ENCODE measurements at places on chromosomes 5 and 9.

DNA sequence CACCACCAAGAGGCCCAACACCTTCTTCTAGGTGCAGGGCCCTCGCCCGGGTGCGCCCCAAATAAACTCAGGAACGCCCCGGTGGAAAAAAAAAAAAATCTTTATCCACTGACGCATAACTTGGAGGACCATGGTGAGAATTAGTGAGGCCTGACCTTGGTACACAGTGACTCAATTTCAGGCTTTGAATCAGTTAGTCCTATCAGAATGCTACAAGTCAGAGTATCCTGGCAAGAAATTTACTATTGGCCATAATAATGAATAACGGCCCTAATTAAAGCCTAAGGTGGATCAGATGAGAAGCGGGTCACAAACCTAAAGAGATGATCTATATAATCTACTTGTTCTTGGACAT lies 914.2 kb upstream of the DMAC1 start:
- DNase-seq: no peak
- no peak overlapping the region for H3K4me3 ChIP-seq
- H3K27me3 ChIP-seq: no peaks in the 10 kb centered on the region
- H3K36me3 ChIP-seq: no peaks in the 10 kb centered on the region

- no peak overlapping the region for H3K27ac ChIP-seq
Observed at GRCh38 chr9:135554718-135555117, 6.8 kb upstream of the PAEP start.

- no peaks in the 10 kb centered on the region for H3K36me3 ChIP-seq
- no peak overlapping the region for H3K27ac ChIP-seq
- no peak overlapping the region for H3K4me3 ChIP-seq
- no peak for DNase-seq
- H3K4me1 ChIP-seq: no peaks in the 10 kb centered on the region
Observed at GRCh38 chr5:21649969-21650368, 1203.2 kb downstream of the CDH12 start.

DNA sequence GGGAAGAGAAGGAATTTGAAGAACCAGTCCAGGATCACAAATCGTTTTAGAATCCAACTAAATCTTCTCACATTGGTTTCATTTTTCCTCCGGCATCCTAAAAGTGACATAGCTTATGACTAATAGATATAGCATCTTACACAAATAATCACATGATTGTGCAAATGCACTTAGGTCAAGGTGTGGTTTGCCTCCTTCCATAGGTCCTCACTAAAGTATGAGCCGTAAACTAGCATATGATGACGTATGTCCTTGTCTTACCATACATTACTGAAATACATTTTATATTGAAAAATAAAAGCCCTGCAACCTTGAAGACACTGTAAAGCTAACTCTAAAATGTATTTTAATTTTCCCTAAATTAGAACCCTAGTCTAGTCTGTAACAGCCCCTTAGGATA lies 362.7 kb upstream of the ADAMTS16 start:
- DNase-seq: no peak
- H3K27me3 ChIP-seq: no peaks in the 10 kb centered on the region
- H3K36me3 ChIP-seq: no peaks in the 10 kb centered on the region
- H3K27ac ChIP-seq: no peak overlapping the region

GRCh38 chr9:68981789-68982188 lies 32.1 kb downstream of the PRKACG start:
- H3K4me3 ChIP-seq: no peak overlapping the region
- no peaks in the 10 kb centered on the region for H3K4me1 ChIP-seq
- no peak for DNase-seq
- no peaks in the 10 kb centered on the region for H3K36me3 ChIP-seq
- H3K27ac ChIP-seq: no peak overlapping the region
